ENCODE measurements at places on chromosomes 7 and 10.

- no peak for DNase-seq
These were observed 10.3 kb upstream of the TSPAN13 start for GRCh38 chr7:16743236-16743635.

- DNase-seq: no peak
These were observed 48.6 kb upstream of the NANOS1 start for GRCh38 chr10:118980870-118981269.

GRCh38 chr7:94706996-94707740, 51.2 kb upstream of the SGCE start:
- DNase-seq: no peak

- no peak for DNase-seq
These were observed 82.6 kb upstream of the GLI3 start for GRCh38 chr7:42319631-42320030.

DNA sequence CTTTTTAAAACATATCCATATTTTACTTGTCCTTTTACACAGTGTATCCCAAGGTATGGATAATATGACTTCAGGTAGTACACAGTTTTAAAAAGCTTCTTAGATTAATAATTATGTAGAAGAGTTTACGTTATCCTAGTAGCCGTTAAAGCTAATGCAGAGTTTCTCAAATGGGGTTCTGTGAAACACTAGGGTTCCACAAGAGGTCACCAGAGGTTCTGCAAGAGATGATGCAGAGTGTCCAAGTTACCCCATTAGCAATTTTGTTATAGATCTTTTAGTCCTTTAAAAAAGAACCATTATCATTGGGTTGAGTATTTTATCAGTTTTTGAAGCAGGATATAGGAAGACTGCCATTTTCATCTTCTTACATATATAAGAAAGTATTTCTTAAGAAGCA, 298.9 kb upstream of the HPS1 start:
- DNase-seq: no peak

GRCh38 chr10:104441329-104442000, 87.8 kb downstream of the CFAP58 start:
- peak; percentile 73 for DNase-seq

- no peak for DNase-seq
These were observed 45.7 kb downstream of the BPGM start for GRCh38 chr7:134692344-134692705.

GRCh38 chr7:139667377-139667776, 110.4 kb downstream of the HIPK2 start:
- DNase-seq: no peak

GRCh38 chr10:88783724-88784123, 18.8 kb upstream of the LIPM start:
- no peak for DNase-seq

DNA sequence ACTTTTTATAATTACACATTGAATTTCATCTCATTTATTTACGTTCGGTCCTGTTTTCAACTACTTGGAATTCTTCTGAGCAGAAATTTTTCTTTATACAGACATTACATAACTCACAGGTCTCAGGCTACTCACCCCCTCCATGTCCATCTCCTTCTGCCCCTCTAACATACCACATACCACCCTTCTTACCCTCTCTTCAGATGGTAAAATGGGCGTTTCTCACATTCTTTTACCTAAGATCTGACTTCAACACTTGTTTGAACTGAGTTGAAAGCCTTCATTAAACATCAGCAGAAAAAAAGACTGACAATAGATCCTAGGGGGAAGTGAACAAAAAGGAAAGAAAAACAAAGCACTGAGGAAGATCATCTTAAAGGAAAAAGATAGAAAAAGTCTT, 309.7 kb downstream of the CTNNA3 start:
- no peak for DNase-seq

DNA sequence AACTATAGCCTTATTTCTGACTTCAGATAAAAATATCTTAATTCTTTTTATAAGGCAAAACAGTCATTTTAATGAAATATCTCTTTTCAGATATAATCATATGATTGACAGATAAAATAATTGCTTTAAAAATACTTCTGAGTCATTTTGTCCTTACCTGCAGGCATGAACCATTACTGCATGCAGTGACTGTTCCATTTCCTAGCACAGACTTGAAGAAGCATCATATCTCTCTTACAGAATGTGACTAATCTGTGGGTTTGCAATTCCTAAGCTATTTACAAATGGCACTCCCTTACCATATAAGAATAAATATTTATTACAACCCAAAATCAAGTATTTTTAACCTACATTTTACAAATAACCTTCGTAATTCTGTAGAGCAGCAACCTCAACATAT, 120.7 kb downstream of the SRPK2 start:
- DNase-seq: peak; percentile 59

DNA sequence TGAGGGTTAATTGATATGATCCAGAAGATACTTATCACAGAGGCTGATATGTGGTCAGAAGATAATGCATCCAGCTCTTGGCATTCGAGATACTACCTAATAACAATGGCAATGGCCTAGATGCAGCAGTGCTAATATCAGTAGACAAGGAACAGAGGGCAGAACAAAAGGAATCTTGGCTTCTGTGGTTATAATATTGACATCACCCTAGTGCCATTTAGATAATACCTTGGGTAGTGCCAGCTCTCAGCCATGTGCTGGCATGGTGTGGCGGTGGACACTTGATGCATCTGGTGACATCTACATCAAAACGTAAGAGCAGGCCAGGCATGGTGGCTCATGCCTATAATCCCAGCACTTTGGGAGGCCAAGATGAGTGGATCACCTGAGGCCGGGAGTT, 101.8 kb downstream of the CALN1 start:
- DNase-seq: no peak

GRCh38 chr10:69317175-69317604, 38.9 kb downstream of the HK1 start:
- DNase-seq: no peak

DNA sequence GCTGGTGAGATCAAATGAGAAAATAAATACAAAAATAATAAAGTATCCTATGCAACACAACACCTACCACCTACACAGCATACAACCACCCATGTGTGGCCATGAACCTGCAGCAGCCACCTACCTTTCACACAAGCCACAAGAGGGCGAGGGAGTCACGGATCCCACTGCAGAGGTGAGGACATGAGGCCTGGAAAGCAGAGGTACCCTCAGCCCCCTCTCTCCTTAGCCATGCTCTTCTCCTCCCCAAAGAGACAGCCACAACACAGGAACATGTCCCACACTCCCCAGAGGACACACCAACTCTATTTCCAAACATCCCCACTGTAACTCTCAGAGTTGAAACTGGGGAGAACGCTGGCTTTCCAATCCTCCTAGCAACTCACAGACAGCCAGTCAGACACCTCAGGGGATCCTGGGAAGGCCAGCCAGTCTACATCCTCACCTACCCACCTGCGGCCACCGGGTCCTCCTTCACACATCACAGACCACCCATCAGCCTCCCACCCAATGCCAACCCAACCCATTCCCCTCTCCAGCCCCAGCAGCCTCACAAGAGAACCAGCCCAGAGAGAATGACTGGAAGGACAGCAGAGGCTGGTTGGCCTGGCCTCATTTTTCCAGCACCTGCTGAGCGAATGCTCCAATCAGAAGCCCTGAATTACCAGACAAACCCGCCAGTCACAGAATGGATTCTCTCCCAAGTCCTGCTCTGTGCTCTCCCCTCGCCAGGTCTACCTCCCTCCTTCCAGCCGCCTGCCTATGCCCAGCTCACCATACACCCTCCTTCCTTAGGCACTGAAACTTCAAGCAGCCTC, 18.4 kb downstream of the DLG5 start:
- no peak for DNase-seq

- peak; percentile 38 for DNase-seq
These were observed 513 bp downstream of the ODAD2 start for GRCh38 chr10:27998178-27998953.

GRCh38 chr7:142862351-142862750, 7.5 kb downstream of the EPHB6 start:
- no peak for DNase-seq

DNA sequence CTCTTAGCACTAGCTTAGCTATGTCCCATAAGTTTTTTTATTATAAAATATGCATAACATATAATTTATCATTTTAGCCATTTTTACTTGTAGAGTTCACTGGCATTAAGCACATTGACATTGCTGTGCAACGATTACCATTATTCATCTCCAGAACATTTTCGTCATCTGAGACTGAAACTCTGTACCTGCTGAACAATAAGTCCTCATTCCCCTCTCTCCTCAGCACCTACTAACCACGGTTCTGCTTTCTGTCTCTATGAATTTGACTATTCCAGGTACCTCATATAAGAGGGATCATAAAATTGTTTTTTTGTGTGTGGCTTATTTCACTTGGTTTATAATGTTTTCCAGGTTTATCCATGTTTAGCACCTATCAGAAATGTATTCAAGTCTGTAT, 64.1 kb downstream of the SHOC2 start:
- no peak for DNase-seq

DNA sequence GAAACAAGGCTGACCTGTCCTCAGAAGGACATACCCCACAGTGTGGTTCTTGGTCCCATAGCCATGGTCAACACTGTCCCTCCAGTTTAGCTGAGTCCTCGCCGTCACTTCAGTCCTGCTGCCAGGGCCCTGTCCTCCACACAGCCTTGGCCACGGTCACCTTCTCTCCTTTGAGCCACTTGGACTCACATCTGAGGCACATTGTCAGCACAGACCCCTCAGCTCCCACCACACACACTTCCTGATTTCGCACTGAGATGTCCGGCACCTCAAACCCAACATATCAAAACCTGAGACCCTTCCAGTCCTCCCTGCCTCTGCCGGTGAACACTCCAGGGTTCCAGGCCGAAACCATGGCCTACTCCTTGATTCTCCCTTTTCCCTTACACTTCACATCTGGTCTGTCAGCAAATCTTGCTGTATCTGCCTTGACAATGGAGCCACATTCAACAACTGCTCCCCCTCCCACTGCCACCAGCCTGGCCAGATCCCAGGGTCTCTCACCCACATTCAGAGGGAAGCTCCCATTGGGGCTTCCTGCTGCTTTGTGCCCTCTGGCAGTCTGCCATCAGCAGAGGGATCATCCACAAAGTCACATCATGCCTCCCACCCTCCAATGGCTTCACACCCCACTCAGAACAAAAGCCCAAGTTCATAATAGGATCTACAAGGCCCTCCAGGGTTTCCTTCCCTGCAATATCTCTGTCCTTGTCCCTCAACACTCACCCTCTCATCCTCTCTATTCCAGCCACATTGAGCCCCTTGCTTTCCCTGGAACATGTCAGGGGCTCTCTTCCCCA, 219.6 kb upstream of the SHH start:
- DNase-seq: no peak

DNA sequence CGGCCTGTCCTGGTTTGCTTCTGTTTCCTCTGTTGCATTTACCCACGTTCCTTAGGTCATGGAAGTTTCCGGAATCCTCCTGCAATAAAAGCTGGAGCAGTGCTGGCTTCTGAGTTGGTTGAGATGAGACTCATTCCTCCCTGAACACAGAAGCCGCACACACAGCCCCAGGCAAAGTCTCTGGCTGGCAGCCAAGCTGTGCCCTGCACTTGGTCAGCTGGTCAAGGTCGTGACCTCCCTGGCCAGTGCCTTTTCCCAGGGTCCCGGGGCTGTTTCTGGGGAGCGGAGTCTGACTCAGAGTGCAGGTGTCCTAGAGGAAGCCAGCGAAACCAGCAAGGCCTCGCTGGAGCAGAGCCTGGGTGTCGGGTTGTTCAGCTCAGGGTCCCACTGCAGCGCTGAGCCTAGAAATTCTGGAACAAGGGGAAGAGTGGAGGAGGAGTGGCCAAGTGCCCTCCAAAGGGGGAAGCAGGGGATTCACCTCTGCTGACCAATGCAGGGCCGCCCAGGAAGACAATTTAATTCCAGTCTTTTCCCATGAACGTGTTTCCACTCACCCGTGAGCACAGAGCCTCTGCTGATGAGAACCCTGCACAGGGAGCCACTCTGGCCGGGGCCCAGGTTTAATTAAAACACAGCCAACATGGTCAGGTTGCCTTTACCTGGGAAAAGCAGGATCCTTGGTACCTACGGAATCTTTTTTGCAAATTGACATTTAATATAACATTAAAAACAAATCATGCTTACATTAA, 245.5 kb upstream of the PPP2R2D start:
- no peak for DNase-seq

- DNase-seq: no peak
These were observed 92.7 kb downstream of the RNLS start for GRCh38 chr10:88490231-88490980.

GRCh38 chr10:129799942-129800341, 164.1 kb downstream of the EBF3 start:
- no peak for DNase-seq

DNA sequence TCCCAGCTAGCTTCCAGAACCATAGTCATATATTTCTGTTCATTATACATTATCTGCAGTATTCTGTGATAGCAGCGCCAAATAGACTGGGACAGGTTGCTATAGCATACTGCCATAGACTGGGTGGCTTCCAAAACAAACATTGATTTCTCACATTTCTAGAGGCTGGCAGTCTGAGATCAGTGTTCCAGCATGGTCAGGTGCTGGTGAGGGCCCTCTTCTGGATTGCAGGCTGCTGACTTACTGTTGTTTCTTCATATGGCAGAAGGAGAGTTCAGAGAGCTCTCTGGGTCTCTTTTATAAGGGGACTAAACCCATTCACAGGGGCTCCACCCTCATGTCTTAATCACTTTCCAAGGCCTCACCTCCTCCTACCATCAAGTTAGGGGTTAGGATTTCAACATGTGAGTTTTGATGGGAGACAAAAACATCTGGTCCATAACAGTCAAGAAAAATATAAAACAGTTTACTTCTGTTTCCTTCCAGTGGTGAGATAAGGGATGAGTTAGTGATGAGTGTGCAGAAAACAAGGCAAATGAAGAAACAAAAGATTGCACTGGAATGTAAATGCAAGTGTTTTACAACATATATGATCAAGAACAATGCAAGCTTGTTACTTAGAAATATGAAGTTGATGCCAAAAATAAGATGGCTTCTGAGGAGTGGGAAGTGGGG, 399.0 kb upstream of the C7orf33 start:
- DNase-seq: no peak

DNA sequence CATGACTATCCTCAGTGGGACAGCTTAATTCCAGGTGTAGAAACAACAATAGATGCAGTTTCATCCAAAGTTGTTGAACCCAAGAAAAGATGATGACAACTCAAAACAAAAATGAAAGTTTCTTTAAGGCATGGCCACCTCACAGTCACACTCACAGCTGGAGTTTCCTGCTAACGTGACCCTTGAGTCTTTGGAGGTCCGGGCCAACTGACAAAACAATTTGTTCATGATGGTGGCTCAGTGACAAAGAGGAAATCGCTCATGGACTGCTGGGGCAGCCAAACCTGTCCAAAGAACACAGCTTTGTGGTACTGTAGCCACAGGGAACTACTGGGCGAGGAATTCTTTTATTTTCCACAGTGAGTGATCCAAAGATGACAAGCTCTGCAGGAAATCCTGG, 96.0 kb upstream of the JCAD start:
- DNase-seq: no peak

- DNase-seq: no peak
These were observed 313.3 kb downstream of the AGMO start for GRCh38 chr7:15248514-15248913.
